MV-4-11 (cell line): ENCODE measurements at places on chromosomes 1 and 21.

GRCh38 chr21:44751186-44751798, 39.9 kb upstream of the TSPEAR start:
- DNase-seq, result no peak

DNA sequence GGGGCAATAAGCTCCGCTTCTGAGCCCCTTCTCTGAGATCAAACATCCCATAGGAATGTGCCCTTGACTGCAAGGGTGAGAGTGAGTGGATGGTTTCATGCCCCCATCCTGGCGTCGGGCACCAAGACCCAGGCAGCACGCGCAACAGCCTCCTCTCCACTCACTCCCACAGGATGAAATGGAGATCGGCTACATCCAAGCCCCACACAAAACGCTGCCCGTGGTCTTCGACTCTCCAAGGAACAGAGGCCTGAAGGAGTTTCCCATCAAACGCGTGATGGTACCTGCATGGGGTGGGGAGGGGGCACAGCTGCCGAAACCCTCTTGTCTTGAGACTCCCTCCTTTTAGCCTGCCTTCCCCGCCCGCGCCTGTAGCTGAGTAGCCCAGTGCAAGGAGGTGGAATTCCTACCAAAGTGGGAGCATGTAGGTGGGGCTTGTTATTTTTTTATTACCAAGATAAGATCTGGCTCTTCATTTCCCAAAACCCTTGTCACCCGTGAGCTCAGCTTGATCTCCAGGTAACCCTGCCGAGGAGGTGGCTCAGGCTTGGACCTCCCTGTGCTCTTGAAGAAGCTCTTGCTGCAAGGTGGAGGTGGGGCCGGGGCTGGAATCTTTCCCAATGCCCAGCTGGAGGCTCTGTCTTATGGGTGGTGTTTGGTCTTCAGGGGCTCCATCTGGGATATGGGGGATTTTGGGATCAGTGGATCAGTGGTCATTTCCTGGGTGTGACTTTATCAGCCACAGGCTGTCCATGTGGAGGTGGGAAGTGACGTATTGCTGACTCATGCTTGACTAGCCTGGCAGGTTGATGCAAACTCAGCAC, 24.0 kb upstream of the PADI6 start:
- DNase-seq, result no peak

DNA sequence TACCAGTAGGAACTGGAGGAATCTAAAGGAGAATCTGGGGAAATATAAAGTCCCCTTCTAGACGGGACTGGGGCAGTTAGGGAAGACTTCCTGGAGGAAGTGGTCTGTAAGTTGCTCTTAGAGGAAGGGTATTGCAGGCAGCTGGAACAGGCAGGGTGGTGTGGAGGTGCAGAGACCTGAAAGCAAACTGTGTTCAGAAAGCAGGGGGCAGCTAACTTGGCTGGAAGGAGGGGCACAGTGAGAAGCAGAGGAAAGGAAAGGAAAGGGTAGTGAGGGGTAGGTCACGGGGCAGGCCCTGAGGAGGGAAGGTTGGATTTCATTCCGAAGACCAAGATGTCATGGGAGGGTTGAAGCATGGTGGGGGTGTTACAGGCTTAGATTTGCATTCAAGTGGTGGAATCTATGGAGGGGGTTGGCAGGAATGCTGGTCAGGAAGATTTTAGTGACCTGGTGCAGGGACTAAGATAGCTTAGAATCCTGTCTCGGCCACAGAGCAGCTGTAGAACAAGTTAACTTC, 240.7 kb downstream of the FOXD2 start:
- DNase-seq, result no peak

GRCh38 chr1:233796146-233796783, 108.2 kb upstream of the SLC35F3 start:
- no peak for DNase-seq

GRCh38 chr21:39525601-39526000, 73.8 kb downstream of the SH3BGR start:
- no peak for DNase-seq

DNA sequence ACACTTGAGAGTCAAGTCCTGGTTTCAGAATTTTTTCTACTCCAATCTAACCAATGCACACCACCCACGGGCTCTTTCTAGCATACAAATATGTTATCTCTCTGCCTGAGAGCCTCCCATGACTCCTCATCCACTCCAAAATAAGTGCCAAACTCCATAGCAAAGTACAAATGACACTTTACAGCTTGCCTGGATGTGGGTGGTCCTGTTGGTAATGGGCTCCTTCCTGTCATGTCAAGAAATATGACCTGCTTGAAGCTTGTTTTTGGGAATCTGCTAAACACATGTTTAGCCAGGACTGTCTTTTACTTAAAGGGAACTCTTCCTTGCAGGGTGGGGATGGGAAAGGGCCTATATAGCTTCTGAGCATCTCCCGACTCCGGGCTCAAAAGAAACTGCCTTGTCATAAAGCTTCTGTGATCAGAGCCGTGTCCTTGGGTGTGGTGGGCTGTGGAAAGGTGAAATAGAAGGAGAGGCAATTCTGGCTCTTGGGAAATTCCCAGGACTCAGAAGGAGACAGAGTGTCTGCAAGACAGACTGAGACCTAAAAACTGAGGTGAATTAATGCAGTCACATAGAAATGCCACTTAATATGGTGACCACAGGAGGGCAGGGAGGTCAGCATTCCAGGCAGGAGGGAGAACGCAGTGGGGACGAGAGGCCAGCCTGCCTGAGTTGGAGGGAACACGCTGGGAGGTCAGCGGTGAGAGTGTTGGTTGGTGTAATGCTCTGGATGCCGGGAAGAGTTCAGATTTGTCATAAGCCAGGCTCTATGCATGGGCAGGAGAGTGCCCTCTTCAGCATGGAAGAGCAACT, 6.1 kb upstream of the IGFN1 start:
- DNase-seq, result peak; percentile 6

DNA sequence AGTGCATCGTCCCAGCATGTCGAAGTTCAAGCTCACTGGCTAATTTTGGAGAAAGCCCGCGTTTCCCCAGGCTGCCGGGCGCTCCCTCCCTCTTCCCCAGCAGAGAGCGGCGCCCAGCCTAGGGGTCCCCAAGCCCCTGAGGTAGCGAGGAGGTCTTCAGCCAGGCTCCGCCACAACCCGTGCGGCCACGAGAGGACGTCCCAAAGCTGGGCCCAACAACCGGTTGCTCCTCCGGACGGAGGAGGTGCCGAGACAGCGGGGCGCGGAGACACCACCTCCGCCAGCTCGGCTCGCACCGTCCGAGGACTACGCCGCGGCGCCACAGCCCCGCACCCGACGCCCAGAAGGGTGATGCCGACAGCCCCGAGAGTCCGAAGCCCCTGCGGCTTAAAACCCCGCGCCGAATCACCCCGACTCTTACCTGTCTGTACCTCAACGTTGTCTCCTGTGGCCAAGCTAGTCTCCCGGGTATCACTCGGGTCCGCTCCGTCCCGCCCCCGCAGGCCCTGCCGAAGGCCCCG, at the start of gene DENND2C:
Gene DENND2C (minus strand): TSS at position 488 of the 521 bp plus-strand sequence. CDS start 44,065 bp downstream, outside the sequence.
- no peak for DNase-seq

- DNase-seq, result no peak
These were observed 149.7 kb upstream of the RRP15 start for GRCh38 chr1:218135371-218135770.

- DNase-seq, result no peak
These were observed 7.6 kb upstream of the TIE1 start for GRCh38 chr1:43293176-43293575.

DNA sequence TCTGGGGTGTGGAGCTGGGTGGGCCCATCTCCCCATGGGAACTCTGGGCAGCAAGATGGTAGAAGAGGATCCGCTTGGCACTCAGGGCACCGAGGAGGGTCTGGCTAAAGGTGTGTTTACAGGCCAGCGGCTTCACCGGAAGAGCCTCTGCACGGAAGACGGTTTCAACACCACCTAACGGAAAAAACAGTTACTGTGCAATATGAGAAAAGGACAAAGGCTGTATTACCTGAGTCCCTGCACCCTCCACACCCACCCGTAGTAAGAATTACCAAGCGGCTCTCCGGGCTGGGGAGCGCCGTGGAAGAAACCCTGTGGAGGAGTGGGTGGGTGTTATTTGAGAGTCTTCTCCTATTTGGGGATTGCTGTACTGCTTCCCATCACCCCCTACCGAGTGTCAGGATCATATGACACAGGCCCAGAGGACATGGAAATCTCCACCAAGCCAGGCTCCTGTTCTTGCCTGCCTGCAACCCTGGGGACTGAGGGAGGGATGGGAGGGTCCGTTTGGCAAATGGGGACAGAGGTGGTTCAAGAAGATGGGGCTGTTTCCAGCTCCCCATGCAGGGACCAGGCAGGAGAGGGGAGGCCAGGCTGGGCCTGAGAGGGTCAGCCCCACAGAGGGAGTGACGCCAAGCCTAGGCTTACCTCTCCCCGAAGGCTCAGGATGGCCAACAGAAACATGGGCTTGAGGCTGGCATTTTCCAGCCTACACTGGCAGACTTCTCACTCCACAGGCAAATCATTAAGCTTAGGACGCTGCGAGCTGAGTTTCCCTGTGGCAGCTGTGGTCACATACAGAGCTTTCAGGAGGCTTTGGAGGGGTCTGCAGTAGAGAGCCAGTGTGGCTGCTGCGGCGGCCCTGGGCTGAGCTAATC, 203.5 kb upstream of the TMEM51 start:
- no peak for DNase-seq

DNA sequence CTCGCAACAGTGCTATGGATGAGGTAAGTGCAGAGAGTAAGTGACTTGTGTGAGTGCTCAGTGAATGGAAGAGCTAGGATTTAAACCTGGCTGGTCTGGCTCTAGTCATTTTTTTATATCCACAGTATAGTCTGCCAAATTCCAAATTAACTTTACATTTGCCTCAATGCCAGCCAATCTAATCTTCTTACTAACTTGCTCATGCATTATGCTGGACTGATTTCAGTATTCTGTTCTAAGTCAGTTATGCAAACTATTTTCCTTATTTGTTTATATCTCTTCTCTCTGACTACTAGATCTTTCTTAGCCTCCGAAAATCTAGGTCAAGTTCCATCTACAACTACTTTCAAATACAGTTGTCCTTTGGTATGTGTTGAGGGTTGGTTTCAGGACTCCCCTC, 133.3 kb downstream of the XPR1 start:
- DNase-seq, result no peak
